SK-N-DZ (cell line): ENCODE measurements at places on chromosomes 7 and 10.

DNA sequence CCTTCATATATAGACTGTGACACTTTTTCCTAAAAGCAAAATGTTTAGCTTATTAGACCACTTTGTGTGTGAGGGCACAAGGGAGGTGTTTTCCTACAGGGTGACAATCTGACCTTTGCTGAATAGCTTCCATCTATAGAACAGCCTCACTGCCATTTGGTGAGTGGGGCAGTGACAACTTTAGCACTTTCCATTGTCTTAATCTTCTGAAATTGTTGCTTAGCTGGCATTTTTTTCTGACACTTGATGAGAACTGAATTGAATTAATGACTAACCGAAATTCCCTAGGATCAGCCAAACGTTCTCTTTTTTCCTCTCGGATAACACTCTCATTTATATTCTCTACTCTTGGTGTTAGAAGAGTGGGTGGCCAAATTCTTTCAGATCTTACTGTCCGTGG, 30.2 kb downstream of the KDM7A start:
- DNase-seq = no peak

DNA sequence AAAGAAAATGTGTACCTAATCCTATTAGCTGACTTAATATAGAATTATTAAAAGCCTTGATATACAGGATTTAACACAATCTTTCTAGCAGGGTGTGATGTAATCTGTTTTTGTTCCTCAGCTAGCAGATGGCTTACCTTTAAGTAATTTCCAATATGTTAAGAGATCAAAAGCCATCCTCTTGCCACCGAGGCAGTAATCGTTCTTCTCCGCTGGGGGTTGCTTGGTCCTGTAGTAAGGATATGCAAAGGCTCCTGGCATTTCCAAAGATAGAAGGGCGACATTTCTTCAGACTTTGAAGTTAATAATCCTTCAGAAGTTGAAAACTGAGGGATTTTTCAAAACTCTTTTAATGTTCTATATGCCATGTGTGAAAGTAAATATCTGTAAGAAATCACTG, 156.4 kb downstream of the FZD1 start:
- DNase-seq = no peak

DNA sequence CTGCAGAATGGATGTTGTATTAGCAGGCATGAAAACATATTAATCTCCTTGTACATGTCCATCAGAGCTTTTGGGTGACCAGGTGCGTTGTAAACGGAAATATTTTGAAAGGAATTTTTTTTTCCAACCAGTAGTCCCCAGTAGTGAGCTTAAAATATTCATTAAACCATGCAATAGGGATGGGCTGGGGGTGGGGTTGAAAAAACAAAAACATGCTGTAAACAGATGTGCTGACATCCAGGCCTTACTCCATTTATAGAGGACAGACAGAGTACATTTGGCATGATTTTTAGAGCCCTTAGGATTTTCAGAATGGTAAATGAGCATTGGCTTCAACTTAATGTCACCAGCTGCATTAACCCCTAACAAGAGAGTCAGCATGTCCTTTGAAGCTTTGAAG, 50.2 kb downstream of the PTPN12 start:
- no peak for DNase-seq

DNA sequence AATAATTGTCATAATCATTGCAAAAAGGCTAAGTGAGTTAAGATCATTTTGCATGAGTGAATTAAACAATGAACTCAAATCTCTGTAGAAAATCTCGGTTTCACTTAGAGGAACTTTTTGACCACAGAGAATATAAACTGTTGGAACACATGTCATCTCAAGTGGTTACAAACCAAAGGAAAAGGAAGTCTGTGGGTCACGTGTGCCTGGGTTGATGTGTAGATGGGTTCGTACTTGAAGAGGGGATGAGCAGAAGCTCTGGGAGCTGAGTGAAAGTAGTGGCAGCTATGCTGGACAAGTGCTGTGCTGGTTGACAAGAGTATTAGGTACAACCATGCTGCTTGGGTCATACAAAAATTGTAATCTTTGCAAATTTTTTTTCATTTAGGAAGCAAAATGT, 35.0 kb downstream of the GLRX3 start:
- DNase-seq = no peak

DNA sequence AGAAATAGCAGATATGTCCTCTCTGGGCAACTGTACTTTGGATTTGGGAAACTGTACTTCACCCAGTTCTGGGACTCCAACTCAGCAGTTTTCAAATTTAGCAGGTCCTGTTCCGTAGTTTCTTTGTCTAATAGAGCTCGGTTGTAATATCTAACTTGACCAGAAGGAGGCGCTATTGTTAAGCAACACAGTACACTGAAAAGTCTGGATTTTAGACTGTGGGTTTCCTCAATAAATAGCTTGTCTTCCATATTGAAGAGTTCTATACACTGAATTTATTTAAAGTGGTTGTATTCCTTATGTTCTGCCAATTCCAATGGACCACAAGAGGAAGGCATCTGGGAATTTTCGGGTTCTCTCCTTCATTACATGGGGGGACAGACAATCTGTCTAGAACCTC, 39.8 kb downstream of the ELFN1 start:
- DNase-seq = no peak

DNA sequence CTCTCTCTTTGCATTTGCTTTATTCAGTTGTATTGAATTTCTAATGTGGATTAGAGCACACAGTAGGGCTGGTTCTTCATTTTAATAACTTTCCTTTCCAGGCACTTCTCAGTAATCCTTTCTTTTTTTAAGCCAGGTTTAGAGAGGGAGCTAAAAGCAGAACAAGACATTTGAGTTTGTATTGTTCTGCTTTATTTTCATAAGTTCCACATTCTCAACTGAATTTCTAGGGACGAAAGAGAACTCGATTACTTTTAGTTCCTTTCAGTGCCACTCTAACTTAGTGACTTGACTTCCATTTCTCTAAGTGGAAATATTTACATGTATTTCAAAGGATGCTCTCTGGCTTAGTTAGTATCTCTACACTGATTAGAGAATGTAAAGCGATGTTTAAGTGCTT, 145.6 kb downstream of the EXOC4 start:
- no peak for DNase-seq

GRCh38 chr10:130111852-130112180, 1.2 kb upstream of the C10orf143 start:
- DNase-seq = no peak

DNA sequence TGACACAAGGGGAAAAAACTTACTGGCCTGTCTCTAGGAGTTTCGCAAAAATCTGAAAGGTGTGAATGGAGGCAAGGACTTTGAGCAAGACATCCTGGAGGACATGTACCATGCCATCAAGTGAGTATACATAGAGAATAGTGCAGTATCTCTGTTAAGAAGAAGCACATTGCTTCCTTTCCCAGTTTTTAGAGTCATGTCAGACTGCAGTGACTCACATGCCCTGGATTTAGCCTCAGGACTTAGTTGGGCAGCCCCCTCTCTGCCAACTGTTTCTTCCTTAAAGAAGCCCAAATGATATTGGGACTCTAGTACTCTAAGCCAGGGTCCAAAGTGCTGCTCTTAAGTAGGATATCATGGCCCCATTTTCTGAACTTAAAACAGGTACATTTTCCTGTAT, 28.1 kb upstream of the NFKB2 start:
- DNase-seq = no peak

DNA sequence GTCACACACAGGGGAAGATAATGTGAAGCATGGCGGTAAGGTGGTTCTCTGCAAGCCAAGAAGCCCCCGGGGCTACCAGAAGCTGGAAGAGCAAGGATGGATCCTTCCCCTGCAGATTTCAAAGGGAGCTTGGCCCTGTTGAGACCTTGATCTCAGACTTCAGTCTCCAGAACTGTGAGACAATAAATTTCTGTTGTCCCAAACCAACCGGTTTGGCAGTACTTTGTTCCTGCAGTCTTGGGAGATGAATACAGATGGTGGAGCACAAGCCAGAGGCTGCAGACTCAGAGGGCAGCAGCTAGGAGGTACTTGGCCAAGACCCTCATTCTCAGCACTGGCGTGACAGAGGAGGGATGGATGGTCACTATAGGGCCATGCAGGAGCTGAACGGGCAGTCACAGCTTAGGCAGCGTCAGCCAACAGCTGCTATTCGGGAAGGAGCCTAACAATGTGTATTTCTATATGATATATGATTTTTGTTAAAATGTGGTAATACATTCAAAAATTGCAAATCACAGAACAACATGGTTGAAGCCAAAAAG, 387.3 kb downstream of the TNS3 start:
- DNase-seq = no peak

DNA sequence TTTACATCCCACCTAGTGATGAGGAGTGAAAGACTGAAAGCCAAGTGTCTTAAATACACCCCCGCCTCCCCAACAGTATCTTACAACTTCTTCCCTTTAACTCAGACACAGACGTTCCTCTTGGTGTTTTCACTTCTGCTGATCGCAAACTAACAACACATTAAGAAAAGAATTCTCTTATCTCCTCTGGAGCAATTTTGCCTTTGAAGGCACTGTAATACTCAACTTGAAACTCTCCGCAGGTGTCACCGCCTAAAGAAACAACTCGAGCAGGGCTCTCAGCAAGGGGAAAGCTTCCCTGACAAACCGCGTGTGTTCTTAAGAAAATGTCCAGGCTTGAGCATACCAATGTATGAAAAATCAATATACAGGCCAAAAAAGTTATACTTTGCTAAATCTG, 452 bp downstream of the SEMA3C start:
- DNase-seq = no peak

DNA sequence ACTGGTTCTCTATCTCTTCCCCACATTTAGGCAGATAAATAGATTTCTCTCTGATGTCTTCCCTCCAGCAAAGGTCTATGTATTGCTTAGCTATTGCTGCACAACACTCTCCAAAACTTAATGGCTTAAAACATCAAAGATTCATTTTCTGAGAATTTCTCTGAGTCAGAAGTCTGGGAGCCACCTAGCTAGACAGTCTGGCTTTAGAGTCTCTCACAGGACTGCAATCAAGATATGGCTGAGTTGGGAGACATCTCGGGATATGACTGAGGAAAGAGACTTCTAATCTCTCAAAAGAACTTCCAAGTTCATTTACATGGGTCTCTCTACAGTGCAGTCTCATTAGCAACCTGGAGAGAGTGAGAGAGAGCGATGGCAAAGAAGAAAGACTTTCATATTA, 553.6 kb upstream of the GHITM start:
- DNase-seq = no peak

DNA sequence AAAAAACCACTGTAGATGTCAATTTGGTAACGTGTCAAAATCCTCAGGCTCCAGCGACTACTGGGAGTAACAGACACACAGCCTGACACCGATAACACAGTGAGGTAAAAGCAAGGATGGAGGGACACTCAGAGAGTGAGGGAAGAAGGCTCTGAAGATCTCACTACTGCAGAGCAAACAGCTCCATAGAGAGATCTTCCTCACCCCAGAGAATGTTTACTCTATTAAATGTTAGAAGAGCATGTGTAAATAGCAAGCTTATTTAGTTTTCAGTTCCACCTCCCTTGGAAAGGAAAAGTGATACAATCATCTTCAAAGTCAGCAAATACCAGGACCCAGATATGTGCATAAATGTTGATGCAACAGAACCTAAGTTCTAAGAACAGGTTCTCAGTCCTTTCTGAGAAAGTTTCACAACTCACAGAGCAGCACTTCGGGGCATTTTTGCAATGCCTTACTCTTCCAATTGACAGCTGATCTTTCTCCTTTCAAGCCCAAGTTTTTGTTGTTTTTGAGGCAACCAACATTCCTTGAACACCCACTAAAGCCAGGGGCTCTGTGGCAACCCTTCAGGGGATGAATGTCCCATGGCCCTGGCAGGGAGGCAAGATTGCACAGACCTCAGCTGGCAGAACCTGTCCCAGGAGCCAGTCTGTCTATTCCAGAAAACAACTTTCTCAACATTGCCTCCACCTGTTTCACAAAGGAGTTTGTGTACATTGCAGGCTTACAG, 177.4 kb downstream of the SFMBT2 start:
- DNase-seq = no peak

GRCh38 chr7:151754142-151754590, 122.7 kb downstream of the PRKAG2 start:
- peak; percentile 67 for DNase-seq
